ENCODE measurements at places on chromosomes 4 and X.
A peak's percentile ranks its signal among the peaks of the same experiment; 100 is the strongest.

GRCh38 chr4:61200916-61201526 lies 895 bp downstream of the ADGRL3 start:
- peak; percentile 40 for DNase-seq

- DNase-seq = peak; percentile 40
Measured at GRCh38 chr4:44927399-44928380, 201.3 kb upstream of the GNPDA2 start.

- no peak for DNase-seq
Measured at GRCh38 chrX:131874300-131874699, 148.8 kb upstream of the STK26 start.

GRCh38 chr4:48780865-48781214 lies 761 bp upstream of the FRYL start:
- DNase-seq = peak; percentile 40

DNA sequence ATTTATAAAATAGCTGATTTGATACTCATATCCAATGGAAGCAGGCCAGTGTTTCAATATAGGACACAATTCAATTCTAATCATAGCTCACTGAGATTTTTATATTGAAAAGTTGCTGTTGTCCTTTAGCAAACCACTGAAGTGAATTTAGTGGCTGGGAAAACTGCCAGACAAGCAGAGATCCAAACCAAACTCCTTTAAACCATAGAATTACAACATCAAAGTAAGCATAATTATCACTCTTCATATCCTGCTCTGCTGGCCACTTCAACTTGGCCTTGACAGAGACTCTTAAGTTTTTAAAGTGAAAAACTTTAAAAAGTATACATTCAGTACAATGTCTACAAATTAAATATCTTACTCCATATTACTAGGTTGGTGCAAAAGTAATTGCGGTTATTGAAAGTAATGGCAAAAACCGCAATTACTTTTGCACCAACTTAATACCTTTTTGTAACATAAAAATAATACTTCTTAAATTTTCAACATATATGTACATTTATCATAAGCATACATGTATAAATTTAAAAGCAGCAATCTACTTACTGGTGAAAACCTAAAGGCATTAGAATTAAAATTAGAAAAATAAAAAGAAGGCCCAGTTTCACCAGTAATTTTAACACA lies 433.0 kb downstream of the PCDH10 start:
- no peak for DNase-seq

DNA sequence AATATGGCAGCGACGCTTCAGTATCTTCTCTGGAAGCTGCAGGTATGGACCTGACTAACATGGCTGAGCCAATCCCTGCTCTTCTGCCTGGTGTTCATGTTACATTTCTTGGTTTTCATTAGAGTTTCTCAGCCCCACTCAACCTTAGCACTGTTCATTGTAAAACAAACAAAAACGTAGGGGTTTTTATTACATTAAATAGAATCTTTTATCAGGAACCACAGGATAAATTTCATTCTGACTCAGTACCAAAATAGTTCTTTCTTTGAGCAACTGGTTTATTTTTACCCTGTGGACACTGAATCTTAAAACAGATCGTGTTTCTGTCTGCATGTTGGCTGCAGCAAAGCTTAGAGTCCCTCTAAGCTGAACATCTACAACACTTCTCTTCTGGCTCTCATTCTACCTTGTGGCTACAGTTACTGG lies 27.1 kb downstream of the FHIP1A start:
- no peak for DNase-seq

GRCh38 chrX:37871626-37872302 lies 24.4 kb upstream of the DYNLT3 start:
- peak; percentile 53 for DNase-seq

GRCh38 chrX:36861601-36862000 lies 146.6 kb upstream of the FAM47C start:
- no peak for DNase-seq

Data from kidney capillary endothelial cell (primary cell).